ENCODE measurements at places on chromosomes 7 and 10. TPM values are rescaled to one million over a fixed set of nuclear protein-coding genes. Genes with fewer than 3 reads are reported as not detected.

Gene PPP1R17
- polyA plus RNA-seq = not detected

DNA sequence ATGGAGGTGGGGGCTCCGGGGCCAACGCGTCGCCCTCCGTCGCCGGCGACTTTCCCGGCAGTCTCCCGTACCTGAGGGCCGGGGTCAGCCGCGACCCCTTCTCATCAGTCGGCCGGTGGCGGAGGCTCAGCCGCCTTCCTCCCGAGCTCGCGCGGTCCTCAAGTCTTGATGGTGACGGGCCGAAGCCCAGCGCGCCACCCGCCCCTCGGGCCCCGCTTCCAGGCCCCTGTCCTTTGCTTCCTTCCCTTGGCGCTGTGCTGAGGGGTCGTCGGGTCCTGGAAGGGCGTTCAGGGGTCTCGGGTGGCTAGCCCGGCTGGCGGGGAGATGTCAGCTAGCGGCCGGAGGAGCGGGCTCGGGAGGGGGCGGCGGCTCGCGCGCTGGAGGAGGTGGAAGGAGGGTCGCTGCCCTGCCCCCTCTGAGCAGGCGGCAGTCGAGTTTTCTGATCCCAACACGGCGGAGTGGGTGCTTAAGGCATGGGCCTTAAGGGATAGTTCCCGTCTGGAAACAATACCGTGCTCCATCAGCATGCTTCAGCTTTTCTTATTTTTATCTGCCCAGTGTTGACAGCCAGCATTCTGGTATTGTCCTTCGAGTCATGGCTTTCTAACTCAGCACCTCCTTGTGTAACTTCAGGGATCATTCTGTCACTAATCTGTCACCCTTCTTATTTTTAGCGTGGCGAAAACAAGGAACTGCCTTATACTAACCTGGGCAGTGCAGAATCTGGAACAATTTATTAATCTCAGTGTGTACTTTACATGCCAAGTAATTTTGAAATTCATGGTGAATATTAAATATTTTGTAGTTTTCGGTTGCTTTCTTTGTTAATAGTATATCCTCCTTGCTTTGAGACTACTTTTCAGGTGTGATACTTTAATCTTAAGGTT lies 748 bp downstream of the PHTF2 start:
- H3K4me1 ChIP-seq = peaks cover 57% of the 10 kb centered on the region
- DNase-seq = peak; percentile 60
- peak overlapping the region; percentile 77 for H3K27ac ChIP-seq
- H3K27me3 ChIP-seq = no peaks in the 10 kb centered on the region
- peaks cover 2% of the 10 kb centered on the region for H3K36me3 ChIP-seq
- peak overlapping the region; percentile 79 for H3K4me3 ChIP-seq

Gene GDF2
- not detected for polyA plus RNA-seq

- H3K4me1 ChIP-seq = no peaks in the 10 kb centered on the region
- no peak for DNase-seq
- no peaks in the 10 kb centered on the region for H3K27me3 ChIP-seq
- H3K36me3 ChIP-seq = no peaks in the 10 kb centered on the region
- no peak overlapping the region for H3K27ac ChIP-seq
Measured at GRCh38 chr10:88012641-88013040, 149.2 kb downstream of the PTEN start.

GRCh38 chr7:117146059-117146458 lies 176.8 kb downstream of the WNT2 start:
- no peaks in the 10 kb centered on the region for H3K36me3 ChIP-seq
- H3K4me3 ChIP-seq = no peak overlapping the region
- no peaks in the 10 kb centered on the region for H3K4me1 ChIP-seq

- H3K4me1 ChIP-seq = no peaks in the 10 kb centered on the region
- no peaks in the 10 kb centered on the region for H3K36me3 ChIP-seq
- peak; percentile 67 for DNase-seq
Measured at GRCh38 chr7:111741811-111742240, 179.5 kb upstream of the IMMP2L start.

Gene OR2A7
- 3.6 TPM for polyA plus RNA-seq

GRCh38 chr7:16647435-16647960 lies 1.5 kb downstream of the BZW2 start:
- H3K4me1 ChIP-seq = peaks cover 26% of the 10 kb centered on the region
- no peak overlapping the region for H3K27ac ChIP-seq

Gene TMEM243
- polyA plus RNA-seq = 161 TPM

GRCh38 chr10:4254101-4254994 lies 469.3 kb upstream of the KLF6 start:
- no peaks in the 10 kb centered on the region for H3K36me3 ChIP-seq
- no peaks in the 10 kb centered on the region for H3K4me1 ChIP-seq
- H3K4me3 ChIP-seq = no peak overlapping the region

Data from B cell (primary cell).